ENCODE measurements at places on chromosomes 3 and 15.

DNA sequence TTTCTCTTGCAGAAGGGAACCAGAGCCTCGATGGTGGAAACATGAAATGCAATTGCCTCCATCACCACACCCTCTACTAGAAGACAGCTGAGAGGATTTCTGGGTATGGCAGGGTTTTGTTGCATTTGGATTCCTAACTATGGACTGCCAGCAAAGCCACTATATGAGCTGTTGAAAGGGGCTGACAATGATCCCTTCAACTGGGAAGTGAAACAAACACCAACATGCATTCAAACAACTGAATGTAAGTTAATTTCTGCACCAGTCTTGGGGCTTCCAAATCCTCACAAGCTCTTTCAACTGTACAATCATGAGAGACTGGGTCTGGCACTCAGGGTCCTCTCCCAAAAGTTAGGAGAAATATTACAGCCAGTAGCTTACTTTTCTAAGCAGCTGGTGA is 116.7 kb upstream of the PLCL2 start:
- no peak for DNase-seq

- no peak for DNase-seq
Measured at GRCh38 chr3:176714034-176714433, 483.2 kb downstream of the TBL1XR1 start.

- no peak for DNase-seq
Measured at GRCh38 chr3:80158332-80158731, 390.5 kb upstream of the ROBO1 start.

DNA sequence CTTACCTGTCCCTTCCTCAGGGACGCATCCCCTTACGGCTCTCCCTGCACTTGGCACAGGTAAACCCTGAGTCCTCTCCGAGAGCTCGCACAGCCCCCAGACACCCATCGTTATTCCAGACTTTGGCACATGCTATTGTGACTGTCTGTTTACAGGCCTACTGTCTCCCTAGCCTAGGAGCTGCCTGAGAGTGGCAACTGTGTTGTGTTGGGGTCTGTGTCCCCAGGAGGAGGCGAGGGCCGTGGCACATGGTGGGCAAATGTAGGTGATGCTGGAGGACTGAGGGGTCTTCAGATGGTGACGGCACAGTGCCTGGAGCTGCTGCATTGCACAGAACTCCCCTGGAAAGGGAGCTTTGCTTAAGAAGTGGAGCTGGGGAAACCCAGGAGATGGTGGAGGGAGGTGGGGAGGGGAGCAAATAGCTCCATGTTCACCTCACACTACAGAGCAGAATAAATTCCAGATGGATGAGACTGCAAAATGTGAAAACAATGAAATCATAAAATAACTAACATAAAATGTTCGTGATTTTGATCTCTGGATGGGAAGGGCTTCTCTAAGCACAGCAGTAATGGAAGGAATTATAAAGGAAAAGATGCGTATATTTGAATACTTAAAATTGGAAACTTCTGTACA is 96.5 kb downstream of the SMAD6 start:
- peak; percentile 65 for DNase-seq

DNA sequence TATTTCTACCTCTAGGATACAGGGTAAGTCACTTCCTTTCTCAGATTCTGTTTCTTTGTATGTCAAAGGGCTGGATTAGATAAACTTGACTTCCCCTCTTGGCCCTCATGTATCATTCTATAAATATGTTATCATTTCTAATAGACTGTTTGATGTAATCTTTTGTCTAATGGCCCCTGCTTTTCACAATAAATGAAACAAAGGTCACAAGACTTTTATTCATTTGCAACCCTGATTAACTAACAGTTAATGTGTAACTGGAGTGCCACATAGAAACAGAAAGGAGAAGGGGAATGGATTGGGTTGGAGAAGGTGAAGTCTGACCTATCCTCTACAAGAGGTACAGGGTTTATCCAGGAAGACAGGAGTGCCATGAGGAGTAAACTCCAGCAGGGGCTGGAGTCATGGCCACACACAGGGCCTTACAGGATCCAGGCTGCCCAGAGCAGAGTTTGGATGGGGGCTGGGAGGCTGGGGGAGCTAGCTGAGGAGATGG is 8.0 kb upstream of the B3GNT5 start:
- no peak for DNase-seq

DNA sequence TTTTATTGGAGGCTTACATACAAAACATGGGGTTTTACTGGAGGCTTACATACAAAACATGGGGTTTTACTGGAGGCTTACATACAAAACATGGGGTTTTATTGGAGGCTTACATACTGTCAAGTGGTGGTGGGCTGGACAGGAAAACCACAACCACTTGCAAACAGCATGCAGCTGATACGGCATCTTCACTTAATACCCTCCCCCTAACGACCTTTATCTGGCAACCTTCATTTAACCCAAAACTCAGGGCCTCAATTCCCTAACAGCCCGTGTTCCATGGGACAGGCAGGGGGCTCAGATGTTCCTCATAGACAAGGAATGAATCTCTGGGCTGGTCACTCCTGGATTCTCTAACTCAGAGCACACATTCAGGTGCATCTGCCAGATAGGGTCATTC is 137.1 kb downstream of the CD47 start:
- no peak for DNase-seq

GRCh38 chr15:74035121-74036017 is 40.9 kb downstream of the PML start:
- no peak for DNase-seq
